Activated CD8-positive, alpha-beta memory T cell treated with anti-CD3 and anti-CD28 coated beads for 1 hour (primary cell): ENCODE measurements at places on chromosomes 1 and 21.

GRCh38 chr1:228836427-228836826 is 101.1 kb downstream of the RHOU start:
- no peak for DNase-seq

- DNase-seq, result no peak
Measured at GRCh38 chr1:18532390-18533170, 51.9 kb downstream of the KLHDC7A start.

DNA sequence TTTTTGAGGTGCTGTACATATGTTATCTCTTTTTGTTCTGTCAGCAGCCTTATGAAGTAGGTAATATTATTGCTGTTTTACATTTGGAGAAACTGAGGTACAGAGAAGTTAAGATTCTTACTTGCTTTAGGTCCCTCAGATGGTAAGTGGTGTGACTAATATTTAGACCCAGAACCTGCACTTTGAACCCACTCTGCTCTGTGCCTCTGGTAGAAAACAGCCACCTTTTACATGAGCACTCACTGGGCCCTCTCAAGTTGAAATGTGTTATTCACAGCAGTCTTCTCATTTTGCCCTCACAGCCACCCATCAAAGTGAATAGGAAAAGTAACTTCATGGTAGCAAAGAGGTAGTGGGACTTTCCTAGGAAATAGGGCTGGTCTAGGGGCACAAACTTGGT is 4.7 kb downstream of the NSUN4 start:
- no peak for DNase-seq

GRCh38 chr1:117664314-117664713 is 58.5 kb downstream of the TENT5C start:
- no peak for DNase-seq

DNA sequence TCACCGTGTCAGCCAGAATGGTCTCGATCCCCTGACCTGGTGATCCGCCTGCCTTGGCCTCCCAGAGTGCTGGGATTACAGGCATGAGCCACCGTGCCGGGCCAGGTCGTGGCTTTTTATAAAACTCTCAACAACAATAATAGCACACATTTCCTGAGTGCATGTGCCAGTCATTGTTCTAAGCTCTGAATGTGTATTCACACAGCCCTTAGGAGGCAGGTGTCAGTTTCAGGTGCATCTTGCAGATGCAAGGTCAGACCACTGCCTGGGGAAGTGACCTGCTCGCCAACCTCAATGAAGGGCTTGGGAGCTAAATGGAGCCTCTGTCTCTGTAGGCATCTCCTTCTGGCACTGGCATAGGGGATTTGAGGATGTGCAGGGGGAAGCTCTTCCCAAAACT is 1.6 kb upstream of the LEFTY2 start:
- no peak for DNase-seq

GRCh38 chr21:46058431-46059145 is 39.3 kb upstream of the COL6A2 start:
- DNase-seq, result no peak

- DNase-seq, result no peak
Measured at GRCh38 chr1:78054972-78055371, 9.2 kb downstream of the GIPC2 start.

DNA sequence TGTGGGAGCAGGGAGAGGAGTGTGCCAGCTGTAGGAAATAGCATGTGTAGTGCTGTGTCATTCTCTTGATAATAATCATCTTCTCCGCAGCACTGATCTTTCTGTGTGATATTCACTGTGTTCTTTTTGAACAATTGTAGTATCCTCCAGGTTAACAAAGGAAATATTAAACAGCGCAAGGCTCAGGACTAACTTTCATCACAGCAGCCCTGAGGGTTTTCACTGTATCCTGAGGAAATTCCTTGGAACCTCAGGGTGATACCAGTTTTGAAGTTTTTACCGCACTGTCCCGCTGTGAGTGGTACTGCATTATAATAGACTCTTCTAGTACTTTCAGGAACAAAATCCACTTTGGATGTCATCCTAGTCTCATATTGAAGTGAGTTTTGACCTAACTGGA is 228.4 kb upstream of the COA6 start:
- no peak for DNase-seq

- DNase-seq, result no peak
Measured at GRCh38 chr21:29307718-29308455, 9.2 kb downstream of the BACH1 start.

- no peak for DNase-seq
Measured at GRCh38 chr1:59766227-59766855, 48.4 kb upstream of the HOOK1 start.

GRCh38 chr1:72229893-72230292 is 52.4 kb downstream of the NEGR1 start:
- no peak for DNase-seq

DNA sequence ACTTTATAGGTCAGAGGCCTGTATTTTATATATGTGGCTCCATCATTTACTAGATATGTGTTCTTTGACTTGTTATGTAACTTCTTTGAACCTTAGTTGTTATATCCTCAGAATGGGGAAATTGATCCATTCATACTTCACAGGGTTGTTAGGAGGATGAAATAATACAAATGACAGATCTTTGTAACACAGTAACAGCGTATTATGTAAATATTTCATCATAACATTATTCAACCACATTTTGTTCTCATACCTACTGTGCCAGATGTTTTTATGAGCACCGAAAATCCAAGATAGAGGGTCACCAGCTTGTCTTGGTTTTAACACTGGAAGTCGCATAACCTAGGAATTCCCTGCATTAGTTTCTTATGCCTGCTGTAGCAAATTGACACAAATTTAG is 3.3 kb downstream of the SUCO start:
- DNase-seq, result no peak
